ENCODE measurements at places on chromosomes 5 and 9.

DNA sequence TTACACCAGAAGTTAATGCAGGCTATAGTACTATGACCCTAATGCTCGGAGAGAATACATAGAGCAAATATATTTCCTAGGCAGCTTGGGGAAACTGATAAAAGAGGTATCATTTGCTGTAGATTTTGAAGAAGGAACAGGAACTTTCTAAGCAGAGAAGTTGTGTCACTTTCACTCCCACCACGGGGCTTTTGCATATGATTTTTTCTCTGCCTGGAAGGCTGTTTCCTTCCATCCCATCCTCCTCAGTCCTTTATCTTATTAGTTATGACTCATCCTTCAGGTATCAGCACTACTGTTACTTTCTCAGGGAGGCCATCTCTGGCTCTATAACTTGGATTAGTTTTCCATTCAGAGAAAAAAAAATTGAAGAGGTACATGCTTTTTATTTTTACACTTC is 2006.1 kb upstream of the WWC1 start:
- peak; percentile 18 for DNase-seq

- DNase-seq = no peak
These were observed 497.6 kb downstream of the NTRK2 start for GRCh38 chr9:85167146-85167545.

- no peak for DNase-seq
These were observed 12.8 kb upstream of the GFRA3 start for GRCh38 chr5:138287246-138287645.

- peak; percentile 70 for DNase-seq
These were observed 77.0 kb downstream of the CYFIP2 start for GRCh38 chr5:157342822-157343402.

- DNase-seq = no peak
These were observed 93.2 kb upstream of the SPOCK1 start for GRCh38 chr5:137592317-137592716.

- DNase-seq = no peak
These were observed 243.8 kb downstream of the CDK5RAP2 start for GRCh38 chr9:120336021-120336752.

DNA sequence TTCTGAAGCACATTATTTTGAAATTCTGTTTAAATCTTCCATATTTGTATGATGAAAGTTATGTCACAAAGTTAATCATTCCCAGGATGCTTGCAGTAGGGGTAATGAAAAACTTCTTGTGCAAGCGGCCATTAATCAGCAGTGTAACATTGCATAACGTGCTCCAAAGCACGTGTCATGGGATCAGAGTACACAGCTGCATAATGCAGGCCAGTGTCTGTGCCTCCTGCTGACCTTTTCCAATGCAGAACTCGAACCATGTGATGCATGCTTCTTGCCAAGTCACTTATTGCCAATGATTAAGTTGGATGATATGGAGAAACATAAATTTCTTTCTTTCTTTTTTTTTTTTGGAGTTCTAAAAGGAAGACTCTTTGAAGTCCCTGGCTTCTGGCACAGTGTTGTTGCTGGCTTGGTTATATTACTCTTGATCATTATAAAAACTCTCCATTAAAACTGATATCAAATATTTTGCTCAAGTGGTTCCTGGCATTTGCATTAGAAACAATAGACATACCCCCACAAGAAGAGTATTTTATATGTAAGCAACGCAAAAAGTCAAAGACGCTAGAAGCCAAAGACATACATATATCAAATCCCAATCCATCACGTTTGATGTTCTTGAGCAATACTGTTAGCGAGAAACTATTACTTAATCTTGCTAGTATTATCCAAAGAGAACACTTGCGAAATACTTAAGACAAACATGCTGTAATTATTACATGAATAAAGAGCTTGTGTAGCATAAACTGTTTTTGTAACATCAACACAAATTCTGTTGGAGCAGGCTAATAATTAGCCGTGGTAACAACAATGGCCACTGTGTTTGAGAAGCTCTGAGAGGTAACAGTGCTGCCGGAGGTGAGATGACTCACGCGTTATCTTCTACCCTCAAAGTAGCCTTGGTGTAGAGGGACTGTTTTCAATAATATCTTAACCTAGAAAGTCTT is 164.2 kb downstream of the AUH start:
- peak; percentile 69 for DNase-seq

GRCh38 chr5:124867137-124867704 is 120.8 kb upstream of the ZNF608 start:
- DNase-seq = peak; percentile 25

- DNase-seq = peak; percentile 83
These were observed 36.7 kb upstream of the KCNIP1 start for GRCh38 chr5:170466988-170467707.

DNA sequence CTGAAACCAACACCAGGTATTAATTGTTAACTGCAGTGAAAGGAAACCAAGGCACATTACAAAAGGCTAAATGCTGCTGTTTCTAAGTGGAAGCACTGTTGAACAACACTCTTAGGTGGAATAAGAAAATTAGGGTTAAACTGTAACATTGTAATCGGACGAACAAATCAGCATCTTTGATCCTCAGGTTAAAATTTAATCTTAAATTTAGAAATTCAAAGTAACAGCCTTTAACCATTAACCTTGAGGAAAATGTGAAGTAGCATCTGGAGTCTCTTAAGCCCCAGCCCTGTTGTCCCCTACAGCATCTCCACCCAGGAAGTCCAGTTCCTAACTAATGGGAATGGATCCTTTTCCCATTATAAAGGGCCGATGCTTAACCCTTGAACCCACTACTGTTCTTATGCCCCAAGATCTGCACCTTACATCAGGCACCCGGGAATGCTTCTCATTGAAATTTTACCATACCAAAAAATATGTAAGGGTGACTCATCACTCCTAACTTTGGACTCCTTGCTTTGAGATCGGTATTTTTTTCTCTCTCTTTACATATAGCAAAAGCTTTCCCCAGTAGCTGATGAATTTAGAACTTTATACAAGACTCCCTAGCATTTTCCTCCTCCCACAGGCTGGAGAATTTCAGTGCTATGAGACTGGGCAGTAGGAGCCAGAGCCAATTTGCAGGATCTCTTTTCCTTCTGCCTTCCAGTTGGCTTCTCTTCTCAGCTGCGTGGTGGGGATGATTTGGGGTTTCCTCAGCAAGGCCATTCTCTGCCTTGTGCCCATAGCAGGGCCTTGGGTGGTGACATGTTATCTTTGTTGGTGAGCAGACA is 32.0 kb upstream of the ITGA2 start:
- no peak for DNase-seq

GRCh38 chr9:104838958-104839357 is 75.0 kb downstream of the NIPSNAP3B start:
- DNase-seq = no peak

DNA sequence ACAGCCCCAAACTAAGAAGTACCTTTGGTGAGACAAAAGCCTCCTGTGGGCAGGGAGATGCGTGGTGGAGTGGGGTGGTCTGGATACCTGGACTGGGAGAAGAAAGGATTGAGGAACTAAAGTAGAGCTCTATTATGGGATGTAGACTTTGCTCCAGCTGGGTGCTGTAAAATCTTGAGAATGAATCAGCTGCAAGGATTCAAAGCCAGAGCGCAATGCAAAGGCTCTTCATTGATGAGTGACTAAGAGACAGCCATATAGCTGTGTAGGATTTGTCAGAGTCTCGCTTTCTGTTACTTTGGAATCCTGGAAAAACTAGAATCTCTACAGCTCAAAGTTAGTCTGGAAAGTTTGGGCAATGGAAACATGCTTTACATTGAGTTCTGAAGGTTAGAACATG is 159.9 kb downstream of the TAF11L14 start:
- no peak for DNase-seq

DNA sequence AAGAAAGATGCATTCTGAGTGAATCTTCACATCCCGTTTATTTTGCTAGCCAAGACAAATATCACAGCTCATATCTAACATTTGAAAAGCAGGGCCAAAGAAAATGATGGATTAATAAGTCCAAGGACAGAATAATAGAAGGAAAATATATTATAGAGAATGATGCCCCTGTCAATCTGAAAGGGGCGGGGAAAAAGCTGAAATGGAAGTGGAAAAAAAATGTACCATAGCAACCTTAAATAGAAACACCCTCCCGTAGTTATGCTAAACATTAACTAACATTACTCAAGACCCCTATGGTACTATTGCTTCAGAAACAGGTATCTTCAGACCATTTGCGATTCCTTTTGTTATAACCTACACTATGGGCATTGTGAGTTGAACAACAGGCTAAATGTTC is 67.7 kb upstream of the SMARCA2 start:
- no peak for DNase-seq
